Posterior vena cava (tissue), 2 donors: ENCODE measurements at places on chromosomes 1 and 21.

- no peak for DNase-seq
Observed at GRCh38 chr1:3895951-3896325, 4.1 kb downstream of the C1orf174 start.

GRCh38 chr1:55329091-55329490 is 113.9 kb upstream of the USP24 start:
- DNase-seq, result no peak

GRCh38 chr1:9590945-9591668 is 2.4 kb downstream of the TMEM201 start:
- DNase-seq, result peak; percentile 77

DNA sequence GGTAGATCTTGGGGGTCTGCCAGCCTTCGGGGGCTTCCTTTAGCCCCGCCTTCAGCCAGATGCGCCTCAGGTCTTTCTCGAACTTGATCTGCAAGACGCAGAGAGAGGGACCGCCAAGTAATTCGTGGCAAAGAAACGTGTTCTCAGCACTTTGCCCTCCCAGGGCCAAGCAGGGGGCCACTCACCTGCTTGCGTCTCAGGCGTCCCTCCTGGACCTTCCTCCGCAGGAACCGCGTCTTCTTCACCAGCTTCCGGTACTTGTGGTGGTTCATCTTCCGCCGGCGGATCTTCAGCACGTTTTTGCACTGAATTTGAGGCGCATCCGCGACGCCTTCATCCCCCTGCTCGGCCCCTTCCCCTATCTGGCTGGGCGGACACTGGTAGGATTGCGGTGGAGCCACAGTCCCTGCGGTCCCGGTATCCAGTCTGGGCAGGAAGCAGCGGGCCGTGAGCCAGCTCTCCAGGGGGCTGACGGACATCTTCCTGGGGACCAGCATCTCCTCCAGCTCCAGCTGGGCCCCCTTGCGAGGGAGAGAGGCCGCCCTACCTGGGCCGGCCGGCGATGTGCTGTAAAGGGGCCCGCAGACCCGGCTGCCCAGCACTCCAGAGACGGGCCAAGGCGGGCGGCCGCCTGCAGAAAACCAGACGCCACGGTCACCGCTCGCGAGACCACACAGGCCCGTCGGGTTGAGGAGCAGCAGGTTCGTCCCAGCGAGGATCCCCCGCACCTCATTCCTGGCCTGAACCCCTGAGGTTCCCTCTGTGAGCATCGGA is 1.0 kb downstream of the AURKAIP1 start:
- DNase-seq, result peak; percentile 80

DNA sequence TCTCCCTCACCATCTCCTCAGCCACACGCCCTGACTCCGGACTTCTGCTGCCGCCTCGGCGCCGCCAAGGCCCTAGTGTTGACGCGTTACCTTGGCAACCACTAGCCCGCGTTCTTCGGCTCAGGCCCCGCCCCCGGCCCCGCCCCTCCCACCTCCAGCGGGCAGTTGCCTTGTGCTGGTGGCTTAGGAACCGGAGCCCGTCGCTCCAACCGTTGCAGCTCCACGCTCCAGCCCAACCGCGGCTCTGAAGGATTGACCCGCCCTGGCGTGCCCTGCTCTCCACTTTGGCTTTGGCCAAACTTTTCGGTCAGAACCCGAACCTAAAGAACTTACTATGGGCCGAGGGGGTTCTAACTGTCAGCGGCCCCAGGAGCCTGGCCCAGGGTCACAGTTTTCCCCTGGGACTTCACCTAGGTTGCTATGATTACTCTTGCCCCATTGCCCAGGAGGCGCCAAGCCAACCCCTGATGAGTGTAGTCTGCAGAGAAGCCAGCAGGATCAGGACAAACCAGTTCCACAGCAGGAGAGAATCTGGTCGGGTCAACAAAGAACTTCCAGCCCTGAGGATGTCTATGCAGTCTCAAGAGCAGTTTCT is at the start of gene CFAP45:
Gene CFAP45 (minus strand): TSS at position 80 of the 595 bp plus-strand sequence. CDS start 67 bp downstream, at position 13.
- DNase-seq, result peak; percentile 94

DNA sequence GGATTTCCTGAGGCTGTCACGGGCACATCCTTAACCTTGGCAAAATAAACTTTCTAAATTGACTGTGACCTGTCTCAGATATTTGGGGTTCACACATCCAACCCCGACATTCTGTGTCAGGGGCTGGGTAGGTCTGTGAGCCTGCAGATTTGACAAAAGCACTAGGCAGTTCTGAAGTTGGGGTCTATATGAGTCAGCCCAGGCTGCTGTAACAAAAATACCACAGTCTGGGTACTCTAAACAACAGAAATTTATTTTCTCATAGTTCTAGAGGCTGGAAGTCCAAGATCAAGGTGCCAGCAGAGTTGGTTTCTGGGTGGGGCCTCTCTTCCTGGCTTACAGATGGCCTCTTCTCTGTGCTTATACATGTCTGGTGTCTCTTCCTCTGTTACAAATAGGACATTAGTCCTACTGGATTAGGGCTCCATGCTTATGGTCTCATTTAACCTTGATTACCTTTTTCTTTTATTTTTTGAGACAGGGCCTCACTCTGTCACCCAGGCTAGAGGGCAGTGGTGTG is 3.0 kb upstream of the CPLANE2 start:
- DNase-seq, result no peak

- peak; percentile 86 for DNase-seq
Observed at GRCh38 chr21:45152265-45152746, 77.9 kb downstream of the ADARB1 start.

DNA sequence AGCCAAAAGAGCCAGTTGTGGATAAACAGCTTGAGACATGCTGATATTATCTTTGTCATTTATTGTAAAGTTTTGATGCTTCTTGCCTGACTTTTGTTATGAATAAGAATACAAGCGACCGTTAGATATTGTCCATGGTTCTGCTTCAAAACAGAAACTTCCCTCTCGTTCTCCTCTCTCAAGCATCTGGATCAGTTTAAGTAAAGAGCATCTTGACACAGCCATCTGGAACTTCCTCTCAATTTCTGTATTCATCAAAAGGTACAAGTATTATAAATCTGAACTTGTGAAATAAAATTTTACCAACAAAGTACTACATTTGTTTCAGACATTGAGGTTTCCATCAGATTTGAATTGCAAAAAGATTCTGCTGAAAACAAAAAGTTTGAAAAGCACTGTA is 36.4 kb upstream of the CLDN14 start:
- DNase-seq, result no peak

GRCh38 chr1:245205396-245205795 is 50.6 kb downstream of the KIF26B start:
- DNase-seq, result no peak
